ENCODE measurements at places on chromosomes 5 and 9.

DNA sequence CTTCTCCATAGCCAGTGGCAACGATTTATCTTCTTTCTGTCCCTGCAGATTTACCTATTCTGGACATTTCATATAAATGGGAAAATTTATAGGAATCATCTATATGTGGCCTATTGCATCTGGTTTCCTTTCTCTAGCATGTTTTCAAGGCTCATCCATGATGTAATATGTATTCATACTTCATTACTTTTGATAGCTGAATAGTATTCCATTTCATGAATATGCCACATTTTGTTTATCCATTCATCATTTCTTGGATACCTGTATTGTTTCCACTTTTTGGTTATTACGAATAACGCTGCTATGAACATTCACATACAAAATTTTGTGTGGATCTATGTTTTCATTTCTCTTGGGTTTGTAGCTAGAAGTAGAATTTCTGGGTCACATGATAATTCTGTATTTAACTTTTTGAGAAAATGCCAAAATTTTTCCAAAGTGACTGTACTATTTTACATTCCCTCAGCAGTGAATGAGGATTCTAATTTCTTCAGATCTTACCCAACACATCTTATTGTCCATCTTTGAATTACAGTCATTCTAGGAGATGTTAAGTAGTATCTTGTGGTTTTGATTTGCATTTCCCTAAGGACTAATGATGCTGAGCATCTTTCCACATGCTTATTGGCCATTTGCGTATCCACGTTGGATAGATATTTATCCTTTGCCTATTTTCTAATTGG is 3.6 kb downstream of the IARS1 start:
- DNase-seq = no peak

GRCh38 chr5:156914371-156914737 is 48.7 kb downstream of the TIMD4 start:
- DNase-seq = no peak

DNA sequence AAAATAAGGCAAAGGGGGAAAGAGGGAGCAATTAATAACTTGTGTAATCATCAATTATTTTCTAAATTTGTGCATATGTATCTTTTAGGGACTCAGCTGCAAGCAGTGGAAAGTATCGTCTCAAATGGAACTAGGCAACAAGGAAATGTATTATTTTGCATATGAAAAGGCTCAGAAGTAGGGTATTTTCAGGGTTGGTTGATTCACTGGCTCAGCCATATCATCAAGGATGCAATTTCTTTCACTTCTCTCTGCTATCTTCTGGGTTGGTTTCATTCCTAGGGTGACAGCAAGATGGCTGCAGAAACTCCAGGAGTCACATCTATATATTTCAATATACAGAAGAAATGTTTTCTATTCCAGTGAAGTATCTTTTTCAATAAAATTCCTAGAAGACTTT is 509.8 kb downstream of the DMAC1 start:
- DNase-seq = no peak

DNA sequence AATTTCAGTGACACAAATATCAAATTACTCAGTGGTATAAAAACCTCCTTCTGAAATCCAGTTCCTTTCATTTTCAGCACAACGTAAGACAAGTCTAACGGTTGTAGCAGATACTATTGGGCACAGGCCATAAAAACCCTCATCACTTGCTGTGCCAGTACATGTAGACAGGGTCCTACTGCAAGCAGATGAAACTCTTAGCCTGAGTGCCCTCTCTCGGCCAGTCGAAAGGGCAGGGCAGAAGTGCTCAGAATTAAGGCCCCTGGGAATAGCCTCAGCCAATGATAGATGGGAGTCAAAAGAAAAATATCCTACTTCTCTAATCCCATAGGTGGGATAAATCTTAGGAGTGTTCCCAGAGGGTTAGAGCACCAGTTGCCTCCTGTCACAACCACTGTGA is 168.5 kb upstream of the FER start:
- DNase-seq = no peak

DNA sequence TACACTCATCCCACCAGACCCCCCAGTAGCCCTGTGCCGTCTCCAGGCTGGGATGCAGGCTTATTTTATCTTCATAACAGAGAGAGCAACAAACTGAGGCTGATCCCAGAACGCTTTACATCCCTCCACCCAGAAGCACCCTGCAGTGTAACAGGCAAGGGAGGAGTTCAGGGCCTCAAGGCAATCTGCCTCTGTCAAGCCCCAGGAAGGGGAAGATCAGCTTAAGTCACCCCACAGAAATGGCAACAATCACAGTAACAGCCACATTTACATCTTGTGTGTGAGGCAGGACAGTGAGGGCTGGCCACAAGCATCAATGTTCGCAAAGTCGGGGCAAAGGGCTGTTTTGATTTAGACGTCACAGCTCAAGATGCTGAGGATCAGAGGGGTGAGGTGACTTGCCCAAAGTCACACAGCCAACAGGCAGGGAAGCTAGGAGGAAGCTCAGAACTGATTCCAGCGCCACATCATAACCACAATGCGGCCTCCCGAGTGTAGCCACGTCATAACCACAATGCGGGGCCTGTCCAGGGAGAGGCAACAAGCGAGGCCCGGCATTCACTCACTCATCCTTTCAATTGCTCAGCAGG is 14.4 kb downstream of the STK10 start:
- peak; percentile 82 for DNase-seq

GRCh38 chr5:127844581-127845021 is 141.4 kb downstream of the CCDC192 start:
- no peak for DNase-seq

DNA sequence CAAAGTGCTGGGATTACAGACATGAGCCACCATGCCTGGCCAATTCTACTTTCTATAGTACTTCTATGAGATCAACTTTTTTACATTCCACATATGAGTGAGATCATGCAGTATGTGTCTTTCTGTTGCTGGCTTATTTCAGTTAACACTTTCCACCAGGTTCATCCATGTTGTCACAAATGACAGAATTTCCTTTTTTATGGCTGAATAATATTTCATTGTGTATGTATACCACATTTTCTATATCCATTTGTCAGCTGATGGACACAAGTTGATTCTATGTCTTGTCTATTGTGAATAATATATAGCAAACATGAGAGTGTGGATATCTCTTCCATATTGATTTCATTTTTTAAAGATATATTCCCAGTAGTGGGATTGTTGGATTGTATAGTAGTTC is 17.2 kb downstream of the NLN start:
- no peak for DNase-seq

- no peak for DNase-seq
Measured at GRCh38 chr9:36316611-36317317, 58.5 kb upstream of the GNE start.

DNA sequence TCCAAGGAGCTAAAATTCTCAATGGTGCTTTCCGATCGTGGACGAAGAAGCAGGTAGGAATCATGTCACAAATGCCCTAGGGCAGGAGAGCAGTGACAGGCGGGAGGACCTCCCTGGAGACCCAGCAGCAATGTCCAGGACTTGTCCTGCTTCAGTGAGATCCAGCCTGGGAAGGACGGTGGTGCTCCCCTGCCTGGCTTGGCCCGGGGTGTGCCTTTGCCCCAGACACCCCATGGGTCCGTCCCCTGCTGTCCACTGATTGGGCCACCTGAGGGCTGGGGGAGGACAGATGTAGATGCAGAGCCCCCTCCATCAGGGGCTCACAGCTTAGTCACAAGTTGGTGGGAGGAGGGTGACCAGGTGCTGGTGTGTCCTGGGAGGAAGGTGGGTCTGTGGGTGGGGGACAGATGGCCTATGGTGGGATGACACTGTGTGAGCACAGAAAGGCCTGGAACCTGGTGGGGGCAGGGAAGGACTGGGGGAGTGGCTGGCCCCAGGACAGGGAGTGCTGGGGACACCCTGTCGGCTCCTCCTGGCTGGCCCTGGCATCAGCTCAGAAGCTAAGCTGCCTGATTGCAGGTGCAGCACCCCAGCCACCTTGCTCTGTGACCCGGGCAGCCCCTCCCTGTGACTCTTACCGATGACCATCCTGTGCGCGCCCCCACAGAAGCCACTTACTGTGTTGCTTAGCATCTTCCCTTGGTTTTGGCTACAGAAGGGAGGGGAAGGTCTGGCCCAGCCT is 82.0 kb downstream of the PHF2 start:
- DNase-seq = peak; percentile 73

GRCh38 chr5:40572937-40573336 is 106.8 kb upstream of the PTGER4 start:
- DNase-seq = no peak

- DNase-seq = no peak
Measured at GRCh38 chr5:148992265-148992664, 70.6 kb downstream of the SH3TC2 start.

- no peak for DNase-seq
Measured at GRCh38 chr9:85142496-85142911, 473.0 kb downstream of the NTRK2 start.

DNA sequence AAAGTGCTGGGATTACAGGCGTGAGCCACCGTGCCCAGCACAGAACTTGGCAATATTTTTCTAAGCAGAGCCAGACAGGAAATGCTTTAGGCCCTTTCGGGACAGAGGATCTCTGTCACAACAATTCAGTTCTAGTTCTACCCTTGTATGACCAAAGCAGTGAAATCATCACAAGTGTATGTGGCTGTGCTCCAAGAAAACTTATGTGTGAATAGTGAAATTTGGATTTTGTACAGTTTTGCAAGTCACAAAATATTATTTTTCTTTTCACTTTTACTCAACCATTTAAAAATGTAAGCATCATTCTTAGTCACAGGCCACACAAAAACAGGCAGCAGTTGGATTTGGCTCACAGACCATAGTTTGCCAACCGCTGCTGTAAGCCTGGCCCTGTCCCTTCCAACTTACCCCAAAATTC is 20.4 kb upstream of the PRUNE2 start:
- no peak for DNase-seq

GRCh38 chr9:110030632-110031031 is 177.3 kb downstream of the C9orf152 start:
- DNase-seq = no peak

DNA sequence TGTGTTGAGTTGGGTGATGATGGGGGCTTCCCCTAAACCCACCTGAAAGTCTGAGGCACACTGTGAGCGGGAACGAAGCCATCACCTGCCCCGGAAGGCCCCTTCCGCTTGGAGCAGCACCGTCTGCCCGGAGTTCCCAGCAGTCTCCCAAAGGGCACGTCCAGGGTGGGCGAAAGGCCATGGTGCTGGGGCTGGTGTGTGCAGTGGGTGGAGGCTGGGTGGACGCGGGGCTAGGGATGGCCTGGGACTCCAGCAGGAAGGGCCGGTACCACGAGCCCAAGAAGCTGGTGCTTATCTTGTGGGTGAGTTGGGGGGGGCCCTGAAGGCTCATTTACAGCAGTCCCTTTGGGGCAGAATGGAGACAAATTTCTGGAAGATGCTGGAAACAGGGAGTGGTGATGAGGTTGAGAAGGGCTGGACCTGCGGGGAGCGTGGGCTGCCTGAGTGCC is 4.6 kb downstream of the FLT4 start:
- peak; percentile 75 for DNase-seq

GRCh38 chr5:141369994-141370848 is at the start of gene PCDHGB3:
PCDHGB3 (plus strand) TSS chr5:141370242; CDS start chr5:141370395, 153 bp downstream.
- DNase-seq = no peak

- DNase-seq = no peak
Measured at GRCh38 chr5:11396917-11397316, 507.3 kb downstream of the CTNND2 start.

GRCh38 chr5:172792701-172793570 is 21.9 kb upstream of the DUSP1 start:
- no peak for DNase-seq

- peak; percentile 85 for DNase-seq
Measured at GRCh38 chr5:59893429-59894227, at the start of gene PDE4D. PDE4D (minus strand) TSS chr5:59893726.

GRCh38 chr9:33107762-33108161 is 31.3 kb upstream of the SMU1 start:
- DNase-seq = no peak

DNA sequence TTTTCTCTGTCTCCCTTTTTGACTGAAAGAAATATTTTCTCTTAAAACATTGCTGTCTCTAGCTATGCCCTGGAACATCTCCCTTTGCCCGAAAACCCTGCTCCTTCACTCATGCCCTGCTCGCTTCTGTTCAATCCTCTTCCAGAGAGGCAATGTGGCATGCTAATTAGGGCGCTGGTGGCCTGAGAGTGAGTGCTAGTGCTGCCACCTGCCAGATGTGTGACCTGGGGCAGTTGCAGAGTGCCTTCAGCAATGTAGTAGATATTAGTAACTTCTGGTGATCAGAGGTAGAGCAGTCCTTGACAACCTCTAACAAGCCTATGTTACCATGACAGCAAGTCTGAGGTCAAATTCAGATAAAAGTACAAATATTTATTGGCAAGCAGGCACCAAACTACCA is 119.5 kb upstream of the OSMR start:
- DNase-seq = no peak

GRCh38 chr5:154302161-154302560 is 111.6 kb downstream of the GALNT10 start:
- DNase-seq = peak; percentile 79

DNA sequence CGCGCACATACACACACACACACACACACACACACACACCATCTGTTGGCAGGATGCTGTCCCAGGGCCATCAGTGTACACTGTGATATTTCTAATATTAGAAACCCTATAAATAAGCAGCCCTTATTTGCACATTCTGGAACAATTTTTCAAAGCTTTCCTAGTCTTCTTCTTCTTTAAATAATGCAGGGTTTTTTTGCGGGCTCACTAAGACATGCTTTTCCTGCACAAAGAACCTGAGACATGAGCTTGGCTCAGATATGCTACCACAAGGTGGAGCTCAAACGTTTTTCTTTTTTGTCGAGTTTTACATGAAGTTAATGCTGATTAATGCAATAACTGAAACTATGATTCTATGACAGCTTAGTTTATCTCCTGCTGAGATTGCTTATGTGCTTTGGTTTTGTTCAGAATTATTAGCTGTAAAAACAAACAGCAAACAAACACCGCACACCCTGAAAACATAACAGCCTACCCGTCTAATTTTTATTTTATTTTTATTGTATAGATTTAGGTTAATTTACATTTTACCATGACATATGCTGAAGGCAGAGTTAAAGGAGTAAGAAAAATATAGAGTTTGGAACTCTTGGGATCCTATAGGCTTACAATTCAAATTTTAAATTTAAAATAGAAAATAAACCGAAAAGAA is 95.8 kb downstream of the ALDH1A1 start:
- no peak for DNase-seq

- no peak for DNase-seq
Measured at GRCh38 chr9:116157436-116158138, 4.0 kb downstream of the PAPPA start.

DNA sequence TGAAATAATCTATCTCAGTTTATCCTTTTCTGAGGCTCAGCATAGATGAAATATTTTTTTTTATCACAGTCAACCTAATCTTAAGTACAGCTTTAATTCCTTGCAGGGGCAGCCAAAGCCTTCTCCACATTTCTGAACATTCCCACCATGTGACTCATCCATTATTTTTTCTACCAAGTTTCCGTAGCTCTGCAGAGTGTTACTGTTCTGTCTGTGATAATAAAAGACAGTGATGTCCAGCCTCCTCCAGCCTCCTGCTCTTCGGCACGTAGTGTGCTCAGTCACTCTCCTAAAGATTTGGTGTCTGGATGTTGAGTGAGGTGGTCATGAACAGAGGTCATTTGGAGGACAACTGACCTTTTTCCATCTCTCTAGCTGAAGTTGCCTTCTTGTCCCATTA is 338.1 kb upstream of the ADAMTS16 start:
- no peak for DNase-seq

- DNase-seq = peak; percentile 78
Measured at GRCh38 chr5:138955013-138955660, 80.0 kb upstream of the LRRTM2 start.

GRCh38 chr9:116605904-116606341 is 81.2 kb upstream of the TRIM32 start:
- no peak for DNase-seq

All from posterior vena cava (tissue), 2 donors.